ENCODE measurements at places on chromosomes 1 and 21.

DNA sequence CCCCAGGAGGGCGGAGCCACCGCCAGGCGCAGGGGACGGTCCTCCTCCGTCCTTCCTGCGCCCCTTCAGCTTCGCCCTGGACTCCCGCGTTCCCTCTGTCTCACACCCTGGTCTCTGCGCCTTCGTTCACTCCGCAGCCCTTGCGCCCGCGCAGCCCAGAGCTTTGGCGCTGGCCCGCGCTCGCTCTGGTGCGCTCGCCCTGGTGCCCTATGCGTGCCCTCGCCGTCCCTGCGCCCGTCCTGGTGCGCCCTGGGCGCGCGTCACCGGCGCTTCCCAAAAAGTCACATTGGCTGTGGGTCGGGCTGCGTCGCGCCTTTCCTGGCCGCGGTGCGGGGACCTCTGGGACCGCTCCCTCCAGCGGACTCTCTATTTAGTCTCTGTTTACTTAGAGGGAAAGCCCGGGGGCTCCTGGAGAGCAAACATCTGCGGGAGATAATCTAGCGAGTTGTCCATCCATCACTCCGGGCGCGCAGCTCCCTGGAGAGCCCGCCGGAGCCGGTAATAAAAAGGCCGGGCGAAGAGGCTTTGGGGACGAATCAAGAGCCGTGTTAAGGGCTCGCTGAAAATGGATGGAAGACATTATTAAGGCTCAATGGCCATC, 178.6 kb downstream of the PRDM16 start:
- no peak for DNase-seq

DNA sequence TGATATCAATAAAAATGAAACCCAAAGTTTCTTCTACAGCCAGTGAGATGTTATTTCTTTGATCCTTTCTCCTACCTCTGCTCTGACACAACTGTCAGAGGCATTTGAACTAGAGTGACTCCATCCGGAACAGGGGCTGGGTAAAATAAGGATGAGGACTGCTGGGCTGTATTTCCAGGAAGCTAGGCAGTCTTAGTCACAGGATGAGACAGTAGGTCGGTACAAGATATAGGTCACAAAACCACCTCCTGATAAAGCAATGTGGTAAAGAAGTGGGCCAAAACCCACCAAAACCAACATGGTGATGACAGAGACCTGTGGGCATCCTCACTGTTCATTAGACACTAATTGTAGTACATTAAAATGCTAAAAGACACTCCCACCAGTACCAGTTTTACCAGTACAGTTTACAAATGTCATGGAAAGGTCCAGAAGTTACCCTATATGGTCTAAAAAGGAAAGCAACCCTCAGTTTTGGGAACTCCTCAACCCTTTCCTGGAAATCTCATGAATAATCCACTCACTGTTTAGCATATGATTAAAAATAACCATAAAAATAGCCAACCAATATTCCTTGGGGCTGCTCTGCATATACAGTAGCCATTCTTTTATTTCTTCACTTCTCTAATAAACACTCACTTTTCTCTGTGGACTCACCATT, 96.7 kb downstream of the GABPA start:
- DNase-seq = no peak

DNA sequence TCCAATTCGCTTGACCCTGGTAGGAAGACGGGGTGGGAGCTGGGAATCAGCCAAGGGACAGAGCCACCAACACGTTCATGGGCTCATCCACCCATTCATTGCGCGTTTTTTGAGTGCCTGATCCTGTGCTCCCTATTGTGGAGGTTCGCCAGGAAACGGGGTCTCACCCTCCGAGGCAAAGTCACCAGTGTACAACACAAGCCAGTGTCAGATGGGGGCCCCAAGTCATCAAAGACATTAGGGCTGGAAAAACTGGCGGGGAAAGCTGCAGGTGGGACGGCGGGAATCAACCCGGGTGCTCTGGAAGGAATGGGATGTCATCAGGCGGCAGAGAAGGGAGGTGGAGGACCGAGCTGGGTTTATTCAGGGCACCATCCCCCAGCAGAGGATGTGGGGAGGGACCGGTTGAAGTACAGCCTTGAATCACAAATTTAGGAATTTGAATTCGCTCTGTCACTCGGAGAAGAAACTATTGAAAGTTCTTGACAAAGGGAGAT, 667 bp upstream of the NID1 start:
- DNase-seq = no peak

GRCh38 chr1:32893198-32894018, 7.1 kb downstream of the HPCA start:
- DNase-seq = no peak

DNA sequence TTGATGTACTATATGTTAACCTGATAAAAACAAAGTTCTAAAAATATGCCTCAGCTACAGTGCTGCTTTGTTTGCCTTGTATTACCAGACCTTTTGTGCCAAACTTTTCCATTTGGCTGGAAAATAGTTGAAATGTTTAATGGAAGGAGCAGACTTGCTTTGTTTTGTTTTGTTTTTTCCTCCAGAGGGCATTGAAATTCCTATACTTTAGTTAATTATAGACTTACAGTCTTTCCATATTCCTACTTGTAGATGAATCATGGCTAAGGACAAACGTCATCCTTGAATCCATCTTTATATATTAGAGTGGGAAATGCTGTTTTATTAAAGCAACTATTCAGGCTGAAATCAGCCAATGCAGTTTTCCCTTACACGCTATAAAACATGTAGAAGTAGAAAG, 6.7 kb downstream of the CAP1 start:
- no peak for DNase-seq

DNA sequence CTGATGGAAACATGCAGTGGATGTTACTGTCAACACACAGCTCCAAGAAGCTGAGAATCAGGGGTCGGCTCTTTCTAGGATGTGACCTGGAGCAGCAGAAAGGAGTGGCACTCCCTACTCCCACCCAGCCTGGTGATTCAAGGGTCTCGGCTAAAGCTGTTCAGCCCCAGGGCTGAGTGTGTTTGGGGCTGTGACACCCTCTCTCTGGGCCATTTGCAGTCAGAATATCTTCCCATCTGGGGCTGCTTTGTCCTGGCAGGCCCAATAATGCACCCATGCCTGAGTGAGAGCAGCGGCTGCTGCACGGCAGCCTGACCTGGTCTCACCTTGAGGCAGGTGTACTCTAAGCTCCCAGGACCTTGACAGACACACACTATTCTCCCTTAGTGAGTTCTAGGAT, 52.5 kb upstream of the AJAP1 start:
- DNase-seq = no peak

- no peak for DNase-seq
Observed at GRCh38 chr1:192270398-192270797, 46.4 kb upstream of the RGS21 start.

- DNase-seq = peak; percentile 44
Observed at GRCh38 chr1:185767508-185768120, 33.4 kb downstream of the HMCN1 start.

DNA sequence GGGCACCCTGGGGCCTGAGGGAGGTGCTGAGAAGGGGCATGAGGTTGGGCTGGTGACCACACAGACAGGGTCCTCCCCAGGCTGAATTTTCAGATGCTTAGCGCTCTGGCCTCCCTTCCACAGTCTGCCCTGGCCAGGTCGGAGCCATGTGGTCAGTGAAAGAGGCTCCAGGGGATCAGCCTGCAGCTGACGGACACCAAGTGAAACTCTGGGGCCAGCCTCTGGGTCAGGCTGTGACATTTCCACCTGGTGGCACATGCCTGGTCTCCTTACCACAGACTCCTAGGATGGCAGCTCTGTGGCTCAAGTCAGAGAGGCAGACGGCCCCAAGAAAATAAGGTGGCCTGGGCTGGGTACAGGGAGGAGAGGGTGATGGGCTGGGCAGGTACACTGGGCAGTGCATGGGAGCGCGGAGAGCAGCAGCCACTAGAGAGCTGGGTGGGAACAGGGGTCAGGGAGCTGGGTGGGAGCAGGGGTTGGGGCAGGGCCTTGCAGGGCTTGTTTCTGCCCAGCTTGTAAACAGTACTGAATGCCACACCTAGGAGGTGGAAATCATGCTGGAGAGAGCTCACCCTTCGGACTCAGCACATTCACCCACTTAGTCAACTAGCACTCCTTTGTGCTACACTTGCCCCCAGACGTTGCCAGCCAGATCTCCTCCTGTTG, 20.7 kb upstream of the ADARB1 start:
- DNase-seq = no peak

All from SK-N-MC (cell line).